ENCODE measurements at places on chromosomes 3 and 15. TPM values are rescaled to one million over a fixed set of nuclear protein-coding genes. Genes with fewer than 3 reads are reported as not detected.

- no peak overlapping the region for H3K4me3 ChIP-seq
- DNase-seq: no peak
- peaks cover 4% of the 10 kb centered on the region for H3K36me3 ChIP-seq
- no peaks in the 10 kb centered on the region for H3K4me1 ChIP-seq
- H3K27ac ChIP-seq: no peak overlapping the region
- no peaks in the 10 kb centered on the region for H3K27me3 ChIP-seq
Measured at GRCh38 chr15:97425596-97425995, 534.9 kb upstream of the ARRDC4 start.

- no peaks in the 10 kb centered on the region for H3K36me3 ChIP-seq
- peaks cover 66% of the 10 kb centered on the region for H3K27me3 ChIP-seq
- H3K27ac ChIP-seq: no peak overlapping the region
- no peaks in the 10 kb centered on the region for H3K4me1 ChIP-seq
- no peak overlapping the region for H3K4me3 ChIP-seq
Measured at GRCh38 chr15:92228830-92229229, 164.9 kb upstream of the ST8SIA2 start.

The COPB2 gene
- 130 TPM for total RNA-seq

The CLDN18 gene
- total RNA-seq: not detected

- DNase-seq: no peak
- H3K27ac ChIP-seq: no peak overlapping the region
- no peak overlapping the region for H3K4me3 ChIP-seq
- H3K36me3 ChIP-seq: no peaks in the 10 kb centered on the region
- no peaks in the 10 kb centered on the region for H3K4me1 ChIP-seq
Measured at GRCh38 chr3:131849616-131850015, 185.2 kb downstream of the CPNE4 start.
